ENCODE measurements at places on chromosomes 16 and 17.

- DNase-seq, result no peak
Measured at GRCh38 chr16:10883004-10883403, 6.0 kb downstream of the CIITA start.

DNA sequence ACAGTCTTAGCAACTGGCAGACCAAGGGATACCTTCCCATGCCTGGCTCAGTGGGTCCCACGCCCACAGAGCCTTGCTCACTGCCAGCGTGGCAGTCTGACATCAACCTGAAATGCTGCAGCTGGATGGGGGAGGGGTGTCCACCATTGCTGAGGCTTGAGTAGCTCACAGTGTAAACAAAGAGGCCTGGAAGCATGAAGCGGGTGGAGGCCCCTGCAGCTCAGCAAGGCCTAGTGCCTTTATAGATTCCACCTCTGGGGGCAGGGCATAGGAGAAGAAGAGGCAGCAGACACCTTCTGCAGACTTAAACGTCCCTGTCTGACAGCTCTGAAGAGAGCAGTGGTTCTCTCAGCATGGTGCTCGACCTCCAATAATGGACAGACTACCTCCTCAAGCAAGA, 263.2 kb downstream of the KIF2B start:
- DNase-seq, result peak; percentile 13

DNA sequence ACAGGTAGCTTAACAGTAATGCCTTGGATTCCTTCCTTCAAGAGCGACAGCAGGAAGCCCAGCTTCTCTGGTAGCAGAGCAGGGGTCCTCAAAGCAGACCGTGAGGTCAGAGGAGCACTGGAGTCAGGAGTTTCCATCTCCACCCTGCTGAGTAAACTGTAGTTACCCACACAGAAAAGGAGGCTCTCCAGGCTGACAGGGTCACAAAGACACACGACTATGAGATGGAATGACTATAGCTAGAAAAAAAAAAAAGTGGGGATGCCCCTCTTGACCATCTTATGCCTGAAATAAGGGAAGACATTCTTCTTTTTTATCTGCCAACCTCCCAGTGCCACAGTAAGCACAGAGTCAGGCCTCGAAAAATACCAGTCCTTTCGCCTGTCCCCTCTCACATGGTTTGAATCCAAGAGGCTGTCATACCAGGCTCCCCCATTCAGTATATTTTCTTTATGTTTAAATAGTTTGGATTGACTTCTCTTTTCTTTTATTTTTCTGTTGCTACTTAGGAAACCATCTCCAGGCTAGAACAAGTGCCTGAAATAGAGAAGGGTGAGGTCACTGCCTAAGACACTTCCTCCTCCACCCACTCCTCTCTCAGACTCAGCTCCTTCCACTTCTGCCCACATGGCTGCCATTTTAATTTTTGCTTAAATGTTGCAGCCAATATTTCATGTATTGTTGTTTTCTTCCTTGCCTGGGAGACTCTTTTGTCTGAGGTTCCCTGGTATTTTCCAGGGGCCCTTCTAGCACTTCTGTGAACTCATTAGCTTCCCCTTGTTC, 707.4 kb downstream of the MAF start:
- no peak for DNase-seq

DNA sequence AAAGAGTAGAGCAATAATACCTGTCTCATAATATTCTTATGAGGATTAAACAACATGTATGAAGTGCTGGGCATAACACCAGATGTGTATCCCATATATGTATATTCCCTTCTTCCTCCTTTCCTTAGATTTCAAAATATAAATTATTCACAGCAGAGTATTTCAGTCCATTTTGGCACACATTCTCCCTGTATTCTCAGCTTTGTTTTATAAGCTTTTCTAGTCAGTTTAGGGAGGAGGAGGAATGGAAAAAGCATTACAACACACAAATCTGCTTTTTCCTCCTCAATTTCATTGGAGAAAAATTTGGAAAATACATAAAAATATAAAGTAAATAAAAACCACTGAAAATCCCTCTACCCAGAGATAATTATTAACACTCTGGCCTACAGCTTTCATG, 46.6 kb upstream of the CORO6 start:
- no peak for DNase-seq

DNA sequence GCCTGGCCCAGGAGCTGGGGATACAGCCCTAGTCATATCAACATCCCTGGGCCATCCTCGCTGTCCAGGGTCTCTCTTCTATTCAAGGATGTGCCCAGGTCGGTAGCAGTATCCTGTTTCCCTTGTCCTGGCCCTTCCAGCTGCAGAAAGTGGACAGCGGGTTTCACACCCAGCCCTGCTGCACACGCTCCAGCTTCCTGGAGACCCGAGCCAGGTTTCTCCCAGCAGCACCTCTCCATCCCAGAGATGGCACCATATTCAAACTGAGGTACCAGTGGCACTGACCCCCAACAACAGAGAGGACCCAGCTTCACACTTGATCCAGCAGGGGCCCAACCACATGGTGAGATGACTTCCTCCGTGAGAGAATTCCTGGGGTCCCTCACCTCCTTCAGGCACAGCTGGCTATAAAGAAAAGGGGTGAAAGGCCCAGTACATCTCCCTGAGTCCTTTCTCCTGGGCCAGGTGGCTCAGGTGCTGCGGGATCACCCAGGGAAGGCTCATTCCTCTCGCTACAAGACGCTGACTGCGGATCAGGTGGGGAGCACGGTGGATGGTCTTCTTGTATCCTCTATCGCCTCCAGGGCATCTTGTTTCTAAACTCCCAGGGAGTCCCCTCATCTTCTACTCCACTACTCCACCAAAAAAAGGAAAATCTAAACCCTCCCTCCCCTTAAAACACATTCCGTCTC, 1.4 kb downstream of the CUEDC1 start:
- no peak for DNase-seq

GRCh38 chr17:61179380-61179806, 220.2 kb upstream of the TBX2 start:
- no peak for DNase-seq

DNA sequence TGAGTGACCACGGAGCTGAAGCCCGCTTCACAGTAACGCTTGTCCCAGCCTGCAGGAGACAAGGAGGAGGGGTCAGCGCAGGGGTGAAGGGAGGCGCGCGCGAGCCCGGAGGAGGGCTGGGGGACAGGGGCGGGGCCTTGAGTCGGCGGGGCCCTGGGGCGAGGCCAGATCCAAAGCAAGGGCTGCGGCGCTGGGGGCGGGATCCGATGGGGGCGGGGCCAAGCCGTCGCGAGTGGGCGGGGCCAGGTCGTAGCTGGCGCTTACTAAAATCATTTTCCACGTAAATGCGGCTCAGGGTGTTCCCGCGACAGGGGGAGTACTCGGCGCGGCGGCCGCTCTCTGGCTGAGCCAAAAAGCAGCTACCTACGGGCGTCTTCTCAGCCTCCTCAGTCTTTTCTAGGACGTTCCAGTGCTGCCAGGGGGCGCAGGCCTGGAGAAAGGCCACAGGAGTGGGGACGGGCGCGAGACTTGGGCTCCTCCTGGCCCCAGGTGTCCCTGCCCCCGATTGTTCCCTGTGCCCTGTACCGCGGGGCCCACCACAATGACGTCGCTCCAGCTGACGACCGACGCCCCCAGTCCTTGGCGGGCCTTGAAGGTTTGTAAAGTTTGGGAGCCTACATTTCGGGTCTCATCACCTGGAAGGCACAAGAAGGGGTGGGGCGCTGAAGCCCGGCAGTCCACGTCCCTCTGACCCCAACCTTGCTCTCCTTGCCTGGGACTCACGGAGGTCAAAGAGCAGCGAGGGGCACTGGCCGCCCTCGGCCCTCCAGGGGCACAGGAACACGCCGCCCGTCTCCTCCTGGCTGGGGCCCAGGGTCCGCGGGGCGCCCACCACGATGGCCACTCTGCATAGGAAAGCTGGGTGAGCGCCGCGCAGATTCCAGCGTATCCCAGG, 3.9 kb downstream of the ITGA2B start:
- peak; percentile 62 for DNase-seq

GRCh38 chr17:58231641-58232040, 6.7 kb upstream of the LPO start:
- no peak for DNase-seq

DNA sequence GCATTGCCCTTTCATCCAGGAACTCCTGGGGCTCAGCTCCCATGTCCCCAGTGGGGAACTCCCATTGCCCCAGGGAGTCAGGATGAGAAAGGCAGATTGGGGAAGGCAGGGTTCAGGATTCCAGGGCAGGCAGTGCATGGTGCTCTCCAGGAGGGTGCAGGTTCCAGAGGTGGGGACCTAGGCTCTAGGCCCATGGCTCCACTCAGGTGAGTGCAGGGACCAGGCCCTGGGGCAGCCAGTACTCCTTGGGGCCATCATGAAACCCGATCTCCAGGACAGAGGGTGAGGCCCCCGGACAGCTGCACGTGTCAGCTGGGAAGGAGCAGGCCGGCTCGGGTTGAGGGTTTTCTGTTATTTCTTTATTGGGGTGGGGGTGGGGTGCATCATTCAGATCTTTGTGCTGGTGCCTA, 1.3 kb upstream of the MTSS2 start:
- no peak for DNase-seq

DNA sequence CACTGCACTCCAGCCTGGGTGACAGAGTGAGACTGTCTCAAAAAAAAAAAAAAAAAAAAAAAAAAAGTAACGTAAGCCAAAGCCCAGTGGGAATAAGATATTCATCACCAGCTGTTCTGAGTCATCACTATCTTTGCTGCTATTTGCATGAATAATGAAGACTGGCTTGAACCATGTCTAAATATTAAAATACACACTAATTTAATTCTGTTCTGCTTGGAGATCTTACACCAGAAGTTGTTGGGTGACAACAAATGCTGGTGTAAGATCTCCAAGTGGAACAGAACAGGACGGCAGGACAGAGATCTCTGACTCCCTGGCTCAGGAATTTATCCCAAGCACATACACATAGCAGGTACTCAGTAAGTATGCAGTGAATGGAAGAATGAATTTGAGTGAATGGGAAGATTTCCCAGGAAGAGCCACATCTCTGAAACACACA, 19.6 kb downstream of the DNAH17 start:
- DNase-seq, result no peak

DNA sequence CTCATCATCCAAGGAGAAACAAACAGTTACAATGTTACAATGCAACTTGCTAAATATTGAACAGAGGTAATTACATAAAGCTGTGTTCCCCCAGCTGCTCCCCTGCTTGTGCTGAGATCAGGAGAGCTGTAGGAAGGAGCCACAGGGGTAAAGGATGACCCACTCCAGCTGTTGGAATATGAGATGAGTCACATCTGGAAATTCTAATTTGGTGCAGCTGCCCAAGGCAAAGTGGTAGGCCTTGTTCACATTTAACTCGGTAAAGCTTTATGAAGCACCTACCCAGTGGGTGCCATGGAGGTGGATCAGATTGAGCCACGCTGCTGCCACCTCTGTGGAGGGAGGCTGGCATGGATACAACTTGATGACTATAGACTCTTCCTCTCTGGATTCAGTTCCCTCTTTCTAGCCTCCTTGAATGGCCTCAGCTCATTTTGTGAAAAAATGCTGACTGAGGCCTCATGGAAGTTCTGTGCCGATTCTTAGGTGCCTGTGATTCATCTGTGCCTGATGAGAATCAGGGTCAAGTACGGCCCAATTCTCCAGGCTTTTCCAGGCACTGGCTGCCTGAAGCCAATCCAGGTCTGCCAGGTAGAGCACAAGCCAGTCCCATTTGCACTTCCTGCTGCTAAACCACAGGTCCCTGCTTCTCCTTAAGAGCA, 7.4 kb downstream of the ZNF689 start:
- peak; percentile 28 for DNase-seq

- DNase-seq, result no peak
Measured at GRCh38 chr17:8029121-8029520, 9.7 kb upstream of the ALOX15B start.

- no peak for DNase-seq
Measured at GRCh38 chr16:68739964-68740627, 3.0 kb downstream of the CDH1 start.

DNA sequence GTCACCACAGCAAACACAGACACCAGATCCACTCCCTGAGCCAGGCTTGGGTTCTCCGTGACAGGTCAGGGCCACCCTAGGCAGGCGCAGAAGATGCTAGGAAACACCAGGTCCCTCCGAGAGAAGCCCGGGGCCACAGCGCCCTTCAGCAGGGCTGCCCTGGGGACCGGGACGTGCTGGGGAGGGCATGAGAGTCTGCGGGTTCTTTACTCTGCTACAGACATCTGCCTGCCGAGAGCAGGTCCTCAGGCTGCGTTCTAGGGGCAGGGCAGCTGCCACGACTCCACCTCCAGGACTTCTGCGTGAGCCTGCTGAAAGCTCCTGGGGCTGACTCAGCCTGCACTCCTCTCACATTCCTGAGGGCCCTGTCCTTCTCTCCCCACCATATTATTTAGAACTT, 11.4 kb downstream of the MYLK3 start:
- DNase-seq, result no peak

GRCh38 chr16:59341368-59341767, 607.3 kb upstream of the GOT2 start:
- no peak for DNase-seq

GRCh38 chr17:57538736-57539456, 206.2 kb downstream of the CCDC182 start:
- DNase-seq, result no peak

DNA sequence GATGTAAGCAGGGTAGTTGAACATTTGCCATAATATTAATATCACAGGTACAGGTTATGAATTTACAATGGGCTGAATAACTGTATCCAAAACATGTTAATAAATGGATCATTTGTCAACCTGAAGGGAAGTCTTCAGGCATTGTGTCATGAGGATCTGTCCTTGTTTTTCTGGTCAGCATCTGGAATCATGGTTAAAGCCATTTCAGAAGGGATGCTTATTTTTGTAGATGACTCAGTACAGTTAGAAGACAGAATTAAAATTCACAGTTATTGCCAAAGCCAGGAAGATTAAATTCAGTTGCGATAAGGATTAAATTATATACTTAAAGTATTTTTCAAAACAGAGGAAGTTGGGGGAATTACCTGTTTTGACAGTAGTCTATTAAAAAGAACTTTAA, 8.0 kb downstream of the PSMD11 start:
- DNase-seq, result no peak

- DNase-seq, result no peak
Measured at GRCh38 chr16:48608871-48609651, 919 bp downstream of the N4BP1 start.

- DNase-seq, result peak; percentile 59
Measured at GRCh38 chr17:28716740-28717577, 709 bp downstream of the RAB34 start.

DNA sequence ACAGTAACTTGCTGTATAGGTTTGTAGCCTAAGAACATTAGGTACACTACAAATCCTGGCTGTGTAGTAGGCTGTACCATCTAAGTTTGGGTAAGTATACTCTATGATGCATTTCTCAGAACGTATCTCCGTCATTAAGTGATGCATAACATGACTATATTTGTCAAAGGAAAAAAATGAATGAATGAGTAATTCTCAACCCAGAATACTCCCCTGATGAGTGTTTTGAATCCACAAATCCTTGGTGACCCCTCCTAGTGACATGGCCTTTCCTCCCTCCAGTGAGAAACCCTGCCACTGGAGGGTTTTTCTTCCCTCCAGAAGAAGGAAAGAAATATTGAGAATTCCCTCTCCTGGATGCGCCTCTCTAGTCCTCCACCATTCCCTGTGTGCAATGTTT, 24.0 kb upstream of the SALL1 start:
- no peak for DNase-seq

GRCh38 chr17:79706931-79707850, 23.6 kb upstream of the ENPP7 start:
- peak; percentile 57 for DNase-seq

GRCh38 chr17:72378414-72379390, 257.9 kb downstream of the SOX9 start:
- no peak for DNase-seq

Data from MG63 (cell line).